ENCODE measurements at places on chromosomes 7 and 10.

- H3K36me3 ChIP-seq, result no peaks in the 10 kb centered on the region
- H3K4me1 ChIP-seq, result peaks cover 9% of the 10 kb centered on the region
- peak overlapping the region; percentile 15 for H3K4me3 ChIP-seq
- H3K27me3 ChIP-seq, result peaks cover 55% of the 10 kb centered on the region
- no peak overlapping the region for H3K27ac ChIP-seq
Measured at GRCh38 chr10:111077785-111078504, 1.1 kb downstream of the ADRA2A start.

GRCh38 chr10:30562787-30563186 is 66.8 kb downstream of the LYZL2 start:
- no peak overlapping the region for H3K4me3 ChIP-seq
- H3K36me3 ChIP-seq, result no peaks in the 10 kb centered on the region
- H3K4me1 ChIP-seq, result no peaks in the 10 kb centered on the region
- no peak overlapping the region for H3K27ac ChIP-seq
- no peak for DNase-seq

DNA sequence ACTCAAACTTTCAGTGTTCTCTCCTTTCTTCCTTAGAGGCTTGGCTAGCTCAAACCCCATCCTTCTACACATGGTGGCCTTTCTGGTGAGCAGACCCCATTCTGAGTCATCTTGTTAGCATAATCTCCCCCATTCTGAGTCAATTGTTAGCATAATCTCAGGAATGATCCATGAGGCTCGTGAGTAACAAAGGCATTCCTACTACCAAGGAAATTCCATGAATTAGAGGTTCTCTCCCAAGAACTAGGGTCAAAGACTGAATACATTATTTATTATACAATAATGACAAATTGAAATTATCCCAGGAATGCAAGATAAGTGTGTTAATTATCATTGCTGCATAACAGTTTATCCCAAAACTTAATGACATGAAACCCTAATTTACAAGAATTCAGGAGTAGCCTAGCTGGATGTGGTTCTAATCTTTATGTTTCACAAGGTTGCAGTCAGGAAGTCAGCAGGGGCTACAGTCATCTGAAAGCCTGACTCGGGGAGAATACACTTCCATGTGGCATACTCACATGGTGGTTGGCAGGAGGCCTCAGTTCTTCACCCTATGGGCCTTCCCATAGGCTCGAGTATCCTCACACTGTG is 100.2 kb downstream of the MMRN2 start:
- DNase-seq, result no peak
- no peak overlapping the region for H3K27ac ChIP-seq
- no peaks in the 10 kb centered on the region for H3K27me3 ChIP-seq
- H3K36me3 ChIP-seq, result no peaks in the 10 kb centered on the region
- no peak overlapping the region for H3K4me3 ChIP-seq

DNA sequence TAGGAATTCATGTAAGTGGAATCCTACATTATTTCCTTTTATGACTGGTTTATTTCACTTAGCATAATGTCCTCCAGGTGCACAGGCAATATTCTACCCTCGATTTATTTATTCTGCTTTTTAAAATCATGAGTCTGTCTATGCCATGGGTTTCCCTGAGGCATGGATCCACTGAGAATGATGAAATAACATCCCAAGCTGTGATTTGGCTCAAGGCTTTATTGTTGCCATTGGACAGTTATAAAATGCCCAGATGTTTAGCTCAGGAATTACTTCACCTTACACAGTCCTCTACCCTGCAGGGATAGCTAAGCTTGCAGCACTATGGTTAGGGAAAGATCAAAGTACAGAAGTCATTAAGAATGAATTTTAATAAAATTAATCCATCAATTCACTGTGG is 219.5 kb downstream of the FRMD4A start:
- no peaks in the 10 kb centered on the region for H3K4me1 ChIP-seq
- no peaks in the 10 kb centered on the region for H3K36me3 ChIP-seq
- DNase-seq, result no peak
- no peaks in the 10 kb centered on the region for H3K27me3 ChIP-seq
- H3K4me3 ChIP-seq, result no peak overlapping the region

- H3K4me1 ChIP-seq, result no peaks in the 10 kb centered on the region
- H3K27ac ChIP-seq, result no peak overlapping the region
- H3K4me3 ChIP-seq, result no peak overlapping the region
- H3K36me3 ChIP-seq, result no peaks in the 10 kb centered on the region
Measured at GRCh38 chr7:116324582-116324981, 114.2 kb downstream of the TES start.

GRCh38 chr10:124691421-124692099 is 52.6 kb downstream of the FAM53B start:
- peaks cover 44% of the 10 kb centered on the region for H3K4me1 ChIP-seq
- no peak overlapping the region for H3K27ac ChIP-seq
- no peak for DNase-seq
- no peak overlapping the region for H3K4me3 ChIP-seq
- H3K27me3 ChIP-seq, result no peaks in the 10 kb centered on the region

DNA sequence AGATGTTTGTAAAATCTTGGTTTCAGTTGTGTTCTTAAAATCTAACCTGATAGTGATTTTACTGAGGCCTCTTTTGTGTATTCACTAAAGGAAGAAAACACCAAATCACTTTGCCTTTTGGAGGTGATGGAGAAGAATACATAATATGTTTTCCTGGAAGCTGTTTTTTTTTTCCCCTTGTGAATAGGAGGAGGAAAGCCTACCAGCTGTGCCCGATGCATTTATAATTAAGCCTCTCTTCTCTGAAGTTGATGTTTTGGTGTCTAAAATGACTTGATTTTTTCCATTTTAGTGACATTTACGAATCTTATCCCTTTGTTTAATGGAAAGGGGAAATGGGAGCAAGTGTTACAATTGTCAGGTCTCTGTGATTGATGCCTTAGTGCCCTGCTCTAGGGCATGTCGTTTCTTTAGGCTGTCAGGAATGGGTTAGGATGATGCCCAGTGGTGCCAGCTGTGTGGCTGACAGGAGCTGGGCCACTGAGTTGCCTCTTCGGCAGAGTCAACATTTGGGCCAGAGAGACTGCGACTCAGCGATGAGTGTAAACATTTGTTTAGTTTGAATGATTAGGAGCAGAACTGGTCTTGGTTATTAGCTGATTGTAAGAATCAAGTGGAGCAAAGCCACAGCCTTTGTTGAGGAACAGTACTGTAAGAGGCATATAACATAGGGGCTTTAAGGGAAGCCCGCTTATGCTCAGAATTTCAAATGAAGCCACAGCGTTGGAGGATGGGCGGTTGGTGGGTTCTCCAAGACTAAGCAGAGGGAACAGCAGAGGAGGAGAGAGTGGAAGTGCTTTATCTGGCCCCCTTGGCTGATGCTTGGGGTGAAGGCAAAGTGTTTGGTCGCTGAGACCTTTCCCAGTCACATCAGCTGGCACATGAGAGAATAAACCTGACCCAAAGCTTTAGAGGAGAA is 81.6 kb downstream of the CDK14 start:
- no peaks in the 10 kb centered on the region for H3K4me1 ChIP-seq
- H3K36me3 ChIP-seq, result no peaks in the 10 kb centered on the region
- no peak overlapping the region for H3K4me3 ChIP-seq
- no peak overlapping the region for H3K27ac ChIP-seq
- H3K27me3 ChIP-seq, result no peaks in the 10 kb centered on the region

DNA sequence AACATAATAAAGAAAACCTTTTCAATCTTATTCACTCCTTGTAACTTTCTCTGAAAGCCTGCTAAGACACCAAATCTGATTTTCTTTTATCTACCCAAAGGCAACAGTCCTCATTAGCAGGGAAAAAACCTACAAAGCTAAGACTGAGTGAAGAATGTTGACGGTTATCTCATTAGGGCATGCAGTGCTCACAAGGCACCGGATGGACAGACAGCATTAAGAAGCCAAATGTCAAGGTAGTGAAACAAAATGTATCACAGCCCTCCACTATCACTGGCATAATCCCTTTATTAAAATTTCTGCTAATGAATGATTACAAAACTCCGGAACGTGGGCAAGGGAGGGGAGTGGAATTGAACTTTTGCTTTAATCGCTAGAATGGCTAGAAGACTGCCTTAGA is 442.8 kb downstream of the NEBL start:
- H3K27me3 ChIP-seq, result no peaks in the 10 kb centered on the region
- no peak for DNase-seq
- H3K27ac ChIP-seq, result no peak overlapping the region

DNA sequence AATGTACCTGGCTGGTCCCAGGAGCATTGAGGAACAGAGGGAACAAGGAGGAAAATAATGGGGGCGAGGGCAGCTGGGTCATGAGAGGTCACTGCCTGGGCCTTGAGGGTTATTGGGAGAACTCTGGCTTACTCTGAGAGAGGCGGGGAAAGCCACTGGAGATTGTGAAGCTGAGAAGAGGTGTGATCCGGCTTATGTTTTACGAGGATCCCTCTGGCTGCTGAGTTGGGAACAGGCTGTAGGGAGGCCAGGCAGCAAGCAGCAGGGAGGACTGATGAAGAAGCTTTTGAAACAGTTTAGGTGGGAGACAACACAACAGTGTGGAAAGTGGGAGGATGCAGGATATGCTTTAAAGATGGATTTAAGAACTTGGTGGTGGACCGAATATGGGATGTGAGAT is 87.3 kb downstream of the FANK1 start:
- no peak overlapping the region for H3K27ac ChIP-seq
- no peaks in the 10 kb centered on the region for H3K4me1 ChIP-seq
- no peaks in the 10 kb centered on the region for H3K36me3 ChIP-seq
- H3K27me3 ChIP-seq, result no peaks in the 10 kb centered on the region
- no peak overlapping the region for H3K4me3 ChIP-seq

DNA sequence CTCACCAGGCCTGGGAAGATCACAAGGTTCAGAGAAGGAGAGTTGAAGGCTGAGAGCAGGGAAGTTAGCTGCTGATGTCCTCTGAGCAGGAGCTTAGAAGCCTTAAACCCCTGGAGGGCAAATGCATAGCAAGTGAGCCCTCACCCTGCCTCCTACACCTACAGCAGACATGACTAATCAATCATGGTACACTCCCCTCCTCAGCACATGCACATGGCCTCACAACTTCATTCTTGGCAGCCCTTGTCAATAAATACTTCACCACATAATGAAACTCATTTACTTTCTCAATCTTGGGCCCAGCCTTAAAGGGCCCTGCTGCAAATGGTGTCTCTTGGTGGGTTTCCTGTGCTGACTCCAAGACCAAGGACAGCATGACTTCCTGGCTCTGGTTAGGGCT is 12.9 kb downstream of the MMRN2 start:
- H3K27me3 ChIP-seq, result no peaks in the 10 kb centered on the region
- H3K4me3 ChIP-seq, result no peak overlapping the region
- peaks cover 6% of the 10 kb centered on the region for H3K4me1 ChIP-seq

DNA sequence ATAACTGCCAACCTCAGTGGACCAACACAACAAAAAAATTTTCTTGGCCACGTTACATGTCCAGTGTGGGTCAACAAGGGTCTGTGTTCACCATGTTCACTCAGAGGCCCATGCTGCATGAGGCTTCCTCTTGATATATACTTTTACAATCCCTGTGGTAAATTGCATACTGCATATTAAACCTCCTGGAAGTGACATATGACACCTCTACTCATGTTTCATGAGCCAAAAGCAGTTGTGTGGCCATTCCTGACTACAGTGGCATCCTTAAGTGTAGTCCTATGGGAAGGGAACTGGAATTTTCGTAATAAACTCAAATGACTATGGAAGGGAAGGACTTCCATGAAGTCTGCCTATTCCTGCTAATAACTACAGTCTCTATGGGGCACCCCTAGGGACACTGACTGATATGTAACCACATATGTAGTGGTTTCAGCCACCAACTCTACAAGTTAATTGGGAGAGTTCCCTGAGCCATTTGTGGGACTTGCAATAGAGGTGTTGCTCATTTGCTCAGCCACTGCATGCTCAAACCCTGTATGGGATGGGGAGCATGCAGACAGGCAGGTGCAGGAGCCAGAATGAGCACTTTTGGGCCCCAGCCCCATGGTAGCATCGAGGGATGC is 9.7 kb downstream of the DYNC1I1 start:
- H3K4me3 ChIP-seq, result no peak overlapping the region
- no peak overlapping the region for H3K27ac ChIP-seq
- no peak for DNase-seq
- no peaks in the 10 kb centered on the region for H3K36me3 ChIP-seq

- H3K27me3 ChIP-seq, result no peaks in the 10 kb centered on the region
- peaks cover 14% of the 10 kb centered on the region for H3K36me3 ChIP-seq
- H3K4me1 ChIP-seq, result peaks cover 9% of the 10 kb centered on the region
- no peak for DNase-seq
- no peak overlapping the region for H3K27ac ChIP-seq
Measured at GRCh38 chr7:77753173-77753572, 45.1 kb downstream of the TMEM60 start.

GRCh38 chr7:95529701-95530100 is 44.0 kb downstream of the ASB4 start:
- H3K4me3 ChIP-seq, result no peak overlapping the region
- H3K27me3 ChIP-seq, result no peaks in the 10 kb centered on the region
- H3K36me3 ChIP-seq, result no peaks in the 10 kb centered on the region
- no peak for DNase-seq
- no peak overlapping the region for H3K27ac ChIP-seq

DNA sequence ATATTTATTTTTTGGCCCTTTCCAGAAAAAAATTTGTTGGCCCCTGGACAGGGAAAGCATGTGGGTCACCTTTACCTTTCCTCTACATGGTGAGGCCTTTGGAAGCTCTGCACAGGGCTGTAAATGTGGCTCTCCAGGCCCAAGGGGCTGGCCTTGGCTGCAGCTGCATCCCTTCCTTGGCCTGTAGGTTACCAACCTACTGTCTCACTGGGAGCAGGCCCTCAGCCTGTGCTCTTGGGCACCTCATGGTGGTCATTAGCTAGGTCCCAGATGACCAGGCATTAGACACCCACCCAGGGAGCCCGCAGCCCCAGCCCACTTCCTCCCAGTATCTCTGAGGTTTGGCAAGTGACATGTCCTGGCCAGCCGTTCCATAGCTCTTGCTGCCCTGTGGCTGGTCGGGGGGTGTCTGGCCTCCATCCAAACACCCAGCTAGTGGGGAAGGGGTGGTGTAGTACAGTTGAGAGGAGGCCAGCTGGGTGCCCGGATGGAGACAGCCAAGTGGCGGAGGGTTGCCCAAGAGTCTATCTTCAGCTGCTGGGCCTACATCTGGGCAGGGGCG is 7.1 kb upstream of the CPA5 start:
- no peaks in the 10 kb centered on the region for H3K27me3 ChIP-seq
- no peak overlapping the region for H3K27ac ChIP-seq
- no peaks in the 10 kb centered on the region for H3K4me1 ChIP-seq
- H3K4me3 ChIP-seq, result no peak overlapping the region
- DNase-seq, result no peak

DNA sequence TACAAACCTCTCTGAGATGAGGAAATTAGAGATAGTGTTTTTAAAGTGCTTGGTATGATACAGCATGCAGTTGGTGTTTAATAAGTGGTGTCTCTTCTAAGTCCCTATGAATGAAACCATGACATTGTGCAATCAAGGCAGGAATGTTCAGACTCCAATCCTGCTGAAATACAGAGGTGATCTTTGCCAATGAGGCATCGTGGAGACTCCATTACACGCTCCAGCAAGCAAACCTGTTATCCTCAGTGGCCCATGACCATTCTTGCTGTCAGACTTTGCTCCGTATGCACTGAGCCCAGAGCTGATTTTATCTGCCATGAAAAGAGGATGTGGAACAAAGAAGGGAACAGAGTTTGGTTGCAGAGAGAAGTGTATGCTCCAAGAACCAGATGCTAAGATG is 47.3 kb downstream of the CDHR3 start:
- peaks cover 3% of the 10 kb centered on the region for H3K27me3 ChIP-seq
- no peak for DNase-seq
- H3K36me3 ChIP-seq, result no peaks in the 10 kb centered on the region
- peaks cover 32% of the 10 kb centered on the region for H3K4me1 ChIP-seq

GRCh38 chr10:131403936-131404335 is 92.4 kb upstream of the TCERG1L start:
- H3K4me3 ChIP-seq, result no peak overlapping the region
- no peak for DNase-seq
- no peak overlapping the region for H3K27ac ChIP-seq
- H3K27me3 ChIP-seq, result no peaks in the 10 kb centered on the region
